Stimulated activated CD4-positive, alpha-beta T cell treated with anti-CD3 and anti-CD28 coated beads, Interleukin-2, amount 100 ng/mL, for 24 hours (primary cell): ENCODE measurements at places on chromosomes 12 and 14.

DNA sequence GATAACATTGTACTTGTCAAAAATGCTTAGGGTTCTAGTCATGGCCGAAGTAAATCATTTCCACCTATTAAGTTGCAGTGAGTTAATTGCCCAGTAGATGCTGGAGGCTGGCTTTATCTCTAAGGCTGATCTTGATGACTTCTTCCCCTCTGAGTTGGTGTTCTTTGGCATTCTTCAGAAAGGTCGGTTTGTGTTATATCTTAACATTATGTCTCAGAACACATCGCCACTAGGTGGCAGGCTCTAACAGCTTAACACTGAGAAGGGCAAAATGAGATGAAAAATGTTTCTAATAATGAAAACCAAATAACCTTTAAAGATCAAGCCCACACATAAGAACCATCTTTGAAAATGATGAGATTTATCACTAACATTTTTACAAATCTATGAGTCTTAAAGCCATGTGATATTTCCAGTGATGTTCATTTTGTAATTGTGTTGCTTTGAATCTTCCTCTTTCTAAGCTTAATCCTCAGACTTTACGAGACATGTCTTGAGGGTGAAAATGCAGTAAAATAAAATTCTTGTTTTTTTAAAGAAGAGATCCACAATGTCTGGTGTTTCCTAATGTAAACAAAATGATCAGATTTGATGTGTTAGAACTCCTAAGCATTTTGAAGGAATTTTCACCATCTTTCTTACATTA is 28.6 kb downstream of the SUDS3 start:
- DNase-seq, result peak; percentile 64

DNA sequence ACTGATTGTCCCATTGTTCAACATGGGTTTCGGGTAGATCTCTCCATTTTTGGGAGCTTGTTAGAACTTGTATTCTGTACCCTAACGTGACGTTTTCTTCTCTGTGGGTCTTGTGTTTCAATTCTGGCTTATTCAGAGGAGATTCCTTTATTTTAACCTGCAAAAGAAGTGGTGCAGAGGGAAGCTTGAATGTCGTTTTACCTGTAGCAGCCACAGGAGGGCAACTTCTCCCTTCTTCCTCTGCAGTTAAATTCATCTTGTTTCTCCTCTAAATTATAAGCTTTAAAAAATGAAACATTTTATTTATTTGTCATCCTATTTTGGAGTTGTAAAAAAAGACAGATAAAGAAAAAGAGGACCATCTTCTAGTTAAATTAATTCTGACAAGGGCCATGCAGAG is 13.7 kb upstream of the CLEC4D start:
- no peak for DNase-seq

DNA sequence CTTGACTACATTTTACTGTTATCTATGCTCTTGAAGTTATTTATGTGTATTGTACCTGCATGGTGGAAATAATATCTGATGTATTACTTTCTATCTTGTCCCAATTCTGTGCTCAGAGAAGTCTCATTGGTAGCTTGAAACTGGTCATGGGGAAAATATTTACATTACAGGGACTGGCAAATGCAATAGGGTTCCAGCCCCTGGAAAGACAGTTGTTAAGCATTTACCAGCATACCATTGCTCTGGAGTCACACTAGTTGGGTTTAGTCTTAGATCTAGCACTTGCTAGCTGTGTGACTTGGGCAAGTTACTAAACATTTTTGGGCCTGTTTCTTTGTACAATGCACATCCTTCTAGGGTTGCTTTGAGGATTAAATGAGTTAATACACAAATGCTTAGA is 86.3 kb upstream of the NRXN3 start:
- no peak for DNase-seq

- no peak for DNase-seq
Observed at GRCh38 chr12:30457621-30458289, 237.9 kb downstream of the IPO8 start.

DNA sequence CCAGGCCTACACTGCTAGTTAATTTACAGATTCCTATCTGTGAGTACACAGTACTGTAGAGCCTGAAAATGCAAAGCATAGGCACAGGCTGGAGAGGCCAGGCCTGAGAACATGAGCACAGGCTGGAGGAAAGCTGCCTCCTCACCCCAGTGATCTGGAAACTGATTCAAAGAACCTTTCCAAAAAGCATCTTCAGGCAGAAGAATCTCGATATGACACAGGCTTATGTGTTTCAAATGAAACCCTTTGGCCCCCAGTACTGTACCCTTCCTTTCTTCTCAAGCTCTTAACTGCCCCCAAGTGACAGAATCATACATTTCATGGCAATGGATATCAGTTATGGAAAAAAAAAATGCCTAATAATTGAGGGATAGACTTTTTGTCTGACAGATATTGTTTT is 122.0 kb downstream of the KCNC2 start:
- no peak for DNase-seq

DNA sequence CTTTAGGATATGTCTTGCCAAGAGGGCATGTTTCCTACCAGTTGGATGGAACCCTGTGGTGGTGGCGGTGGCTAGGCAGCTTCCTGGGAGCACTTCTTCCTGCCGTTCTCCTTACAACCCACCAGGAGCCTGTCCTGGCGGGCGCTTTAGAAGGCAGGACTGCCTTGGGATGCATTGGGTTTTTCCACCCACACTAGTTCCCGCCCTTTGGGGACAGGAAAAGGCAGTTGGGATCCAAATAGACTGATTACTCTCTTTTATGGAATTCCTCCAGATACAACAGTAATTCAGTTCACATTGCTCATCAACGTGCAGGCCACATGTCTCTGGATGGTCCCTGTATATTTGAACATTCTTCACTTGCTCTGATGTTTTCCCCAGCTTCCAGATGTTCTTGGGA is 305.7 kb upstream of the SSTR1 start:
- DNase-seq, result no peak

DNA sequence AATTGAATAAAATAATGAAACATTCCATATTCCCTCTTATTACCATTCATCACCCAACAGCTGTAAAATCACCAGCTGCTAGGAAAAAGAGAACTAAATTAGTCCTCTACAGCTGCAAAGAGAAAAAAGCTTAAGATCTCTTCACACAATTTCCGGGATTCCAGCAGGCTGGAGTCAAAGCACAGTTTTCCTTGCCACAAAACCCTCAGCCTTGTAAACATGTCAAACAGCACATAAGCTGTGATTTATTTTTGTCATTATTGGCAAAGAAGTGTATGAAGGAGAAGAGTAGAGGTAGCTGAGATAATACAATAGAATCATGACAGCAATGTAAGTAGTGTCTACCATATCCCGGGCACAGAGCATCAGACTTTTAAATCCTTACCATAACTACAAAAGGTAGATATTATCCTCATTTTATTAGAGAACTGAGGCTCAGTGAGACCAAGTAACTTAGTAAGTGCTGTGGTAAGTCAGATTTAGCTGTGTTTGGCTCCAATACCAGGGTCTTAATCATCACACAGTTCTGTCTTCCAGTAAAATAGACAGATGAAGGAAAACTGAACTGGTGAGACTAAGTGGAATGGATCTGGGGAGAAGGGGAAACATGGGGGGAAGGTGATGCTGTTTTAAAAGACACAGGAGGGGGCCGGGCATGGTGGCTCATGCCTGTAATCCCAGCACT is 57.3 kb downstream of the NTN4 start:
- no peak for DNase-seq

DNA sequence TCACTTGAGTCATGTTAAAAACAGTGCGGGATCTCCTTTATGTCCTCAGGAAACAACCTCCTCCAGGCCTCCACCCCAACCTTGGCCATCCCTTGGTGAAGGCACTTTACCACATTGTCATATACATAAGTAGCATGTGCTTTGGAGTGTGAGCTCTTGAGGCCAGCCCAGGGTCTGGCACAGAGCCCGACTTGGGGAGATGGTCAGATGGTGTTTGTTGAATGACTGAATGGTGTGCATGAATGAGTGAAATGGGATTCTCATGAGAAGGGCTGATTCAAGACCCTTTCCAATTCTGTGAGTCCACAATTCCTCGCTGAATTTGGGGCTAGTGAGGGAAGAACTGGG is 52.9 kb upstream of the DLK1 start:
- no peak for DNase-seq

DNA sequence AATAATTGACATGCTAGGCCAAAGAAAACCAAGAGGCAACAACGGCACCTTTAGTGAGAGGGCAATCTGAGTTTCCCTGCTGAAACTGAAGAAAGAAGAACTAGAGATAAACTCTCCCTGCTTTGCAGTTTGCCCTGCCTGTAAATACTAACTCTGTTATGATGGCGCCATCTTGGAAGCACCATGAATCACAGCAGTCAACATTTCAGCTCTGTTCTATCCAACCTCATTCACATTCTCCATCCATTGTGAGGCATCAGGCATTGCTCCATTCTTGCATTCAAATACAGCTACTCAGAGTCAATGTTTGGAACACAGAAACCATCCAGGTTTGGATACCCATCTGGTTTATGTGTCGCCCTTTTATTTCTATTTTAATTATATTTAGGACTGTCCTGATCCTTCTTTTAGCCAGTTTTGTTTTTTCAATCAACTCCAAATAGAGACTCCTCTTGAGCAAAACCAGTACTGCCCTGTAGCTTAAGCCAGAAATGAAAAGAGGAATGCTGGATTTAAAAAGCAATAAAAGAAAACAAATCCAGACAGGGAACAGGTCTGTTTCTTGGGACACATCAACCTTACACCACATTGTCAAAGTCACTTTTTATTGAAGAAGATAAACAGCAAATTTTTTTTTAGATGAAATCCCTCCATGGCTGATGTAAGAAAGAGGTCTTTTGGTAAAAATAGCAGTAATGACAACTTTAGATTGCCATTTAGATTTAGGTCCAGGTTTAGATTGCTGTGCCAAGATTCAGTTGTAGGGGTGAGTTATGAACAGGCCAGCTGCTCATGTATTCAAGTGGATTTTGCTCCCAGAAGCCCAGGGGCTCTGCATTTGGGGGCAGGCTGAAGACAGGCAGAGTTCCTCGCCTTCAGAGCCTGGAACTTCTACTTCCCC is 33.3 kb upstream of the PPM1A start:
- no peak for DNase-seq

DNA sequence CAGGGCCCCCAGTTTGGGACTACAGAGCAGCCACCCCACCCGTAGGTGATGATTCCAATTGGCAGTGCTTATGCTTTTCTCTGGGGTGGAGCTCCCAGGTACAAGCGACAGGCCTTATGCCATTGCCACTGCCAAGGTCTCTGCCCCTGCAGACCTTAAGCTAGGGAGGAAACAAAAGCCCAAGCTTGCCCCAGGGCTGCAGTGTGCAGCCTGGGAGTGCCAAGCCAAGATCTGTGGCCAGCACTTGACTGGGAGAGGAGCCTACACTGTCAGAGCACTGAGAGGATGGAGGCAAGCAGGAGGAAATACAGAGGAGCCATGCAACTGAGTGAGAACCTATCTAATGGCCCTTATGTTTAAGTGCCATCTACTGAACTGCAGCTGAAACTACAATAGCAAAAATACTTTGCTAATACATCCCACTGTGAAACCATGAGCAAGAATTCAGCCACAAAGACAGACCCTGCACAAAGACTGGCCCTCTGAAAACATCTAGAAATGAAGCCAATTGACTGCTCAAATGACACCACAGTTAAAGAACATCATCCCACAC is 17.7 kb upstream of the ASCL1 start:
- no peak for DNase-seq

DNA sequence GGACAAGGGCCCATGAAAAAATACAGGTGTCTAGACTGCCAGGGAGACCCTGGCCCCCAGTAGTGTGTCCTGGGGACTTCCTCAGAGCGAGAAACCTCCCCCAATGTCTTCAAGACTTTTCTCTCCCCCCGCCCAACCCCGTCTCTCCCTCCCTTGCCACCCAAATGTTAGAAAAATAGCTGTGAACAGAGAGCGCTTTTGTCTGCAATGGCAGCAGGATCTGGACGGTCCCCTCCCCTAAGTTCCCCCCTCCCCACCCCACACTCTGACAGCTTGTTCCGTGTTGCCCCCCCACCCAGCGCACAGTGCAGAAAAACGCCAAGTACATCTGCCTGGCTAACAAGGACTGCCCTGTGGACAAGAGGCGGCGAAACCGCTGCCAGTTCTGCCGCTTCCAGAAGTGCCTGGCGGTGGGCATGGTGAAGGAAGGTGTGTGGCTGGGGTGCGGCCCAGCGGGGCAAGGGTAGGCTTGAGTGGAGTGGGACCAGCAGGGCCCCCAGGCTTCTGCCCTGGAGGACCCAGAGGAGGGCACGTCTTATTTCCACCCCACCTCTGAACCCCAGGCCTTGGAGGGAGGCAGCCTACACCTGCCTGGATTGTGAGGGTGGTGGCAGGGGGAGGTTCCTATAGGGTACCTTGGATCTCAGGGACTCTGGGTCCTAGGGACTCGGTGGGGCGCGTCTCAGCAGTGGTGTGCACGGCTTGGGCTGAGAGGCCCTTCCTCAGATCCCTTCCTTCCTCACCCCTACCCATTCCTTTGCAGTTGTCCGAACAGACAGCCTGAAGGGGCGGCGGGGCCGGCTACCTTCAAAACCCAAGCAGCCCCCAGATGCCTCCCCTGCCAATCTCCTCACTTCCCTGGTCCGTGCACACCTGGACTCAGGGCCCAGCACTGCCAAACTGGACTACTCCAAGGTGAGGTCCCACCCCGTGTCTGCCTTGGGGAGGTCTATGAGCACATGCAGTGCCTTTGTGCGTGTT is 4.8 kb downstream of the NR4A1 start:
- no peak for DNase-seq

GRCh38 chr12:53561590-53561953 is 54.3 kb upstream of the NPFF start:
- no peak for DNase-seq

DNA sequence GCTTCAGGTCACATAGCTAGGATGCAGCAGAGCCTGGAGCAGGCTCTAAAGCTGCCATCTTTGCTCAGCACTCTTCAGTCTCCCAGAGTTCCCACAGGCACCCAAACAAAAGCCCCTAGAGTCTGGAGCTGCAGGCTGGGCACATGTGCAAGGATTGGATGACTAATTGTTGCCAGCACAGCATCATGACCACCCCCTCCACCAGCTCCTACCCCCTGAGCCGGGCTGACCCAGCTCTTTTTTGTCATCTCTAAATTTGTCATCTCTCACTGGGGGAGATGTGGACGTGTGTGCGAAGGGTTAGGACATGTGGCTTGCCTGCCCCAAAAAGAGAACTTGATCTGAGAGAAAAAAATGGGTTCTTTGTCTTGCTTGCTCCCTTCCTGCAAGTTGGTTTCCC is 4.3 kb upstream of the MMP19 start:
- peak; percentile 25 for DNase-seq

DNA sequence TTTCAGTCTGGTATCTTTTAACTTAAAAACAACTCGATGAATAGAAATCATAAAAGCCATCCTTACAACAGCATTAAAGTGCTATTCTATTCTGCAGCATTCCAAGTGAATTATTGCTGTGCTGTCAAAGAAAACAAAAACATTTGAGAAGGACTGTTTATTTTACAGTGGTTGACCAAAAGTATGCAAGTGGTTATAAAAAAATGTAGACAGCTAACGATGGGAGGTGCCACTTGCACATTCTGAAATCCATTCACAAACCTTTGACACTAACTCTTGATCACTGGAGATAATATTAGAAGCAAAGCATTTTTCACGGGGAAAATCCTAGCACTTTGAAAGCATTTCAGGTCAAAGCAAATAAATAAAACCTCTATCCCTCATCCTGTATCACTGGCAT is 55.6 kb downstream of the HMGA2 start:
- DNase-seq, result no peak

- DNase-seq, result no peak
Observed at GRCh38 chr12:57479043-57479375, 657 bp downstream of the ARHGAP9 start.
